ENCODE measurements at places on chromosomes 16 and 17.

GRCh38 chr17:30472238-30472890, 4.8 kb upstream of the GOSR1 start:
- no peak for DNase-seq

GRCh38 chr16:69741951-69742904, 12.5 kb downstream of the NOB1 start:
- DNase-seq = no peak

DNA sequence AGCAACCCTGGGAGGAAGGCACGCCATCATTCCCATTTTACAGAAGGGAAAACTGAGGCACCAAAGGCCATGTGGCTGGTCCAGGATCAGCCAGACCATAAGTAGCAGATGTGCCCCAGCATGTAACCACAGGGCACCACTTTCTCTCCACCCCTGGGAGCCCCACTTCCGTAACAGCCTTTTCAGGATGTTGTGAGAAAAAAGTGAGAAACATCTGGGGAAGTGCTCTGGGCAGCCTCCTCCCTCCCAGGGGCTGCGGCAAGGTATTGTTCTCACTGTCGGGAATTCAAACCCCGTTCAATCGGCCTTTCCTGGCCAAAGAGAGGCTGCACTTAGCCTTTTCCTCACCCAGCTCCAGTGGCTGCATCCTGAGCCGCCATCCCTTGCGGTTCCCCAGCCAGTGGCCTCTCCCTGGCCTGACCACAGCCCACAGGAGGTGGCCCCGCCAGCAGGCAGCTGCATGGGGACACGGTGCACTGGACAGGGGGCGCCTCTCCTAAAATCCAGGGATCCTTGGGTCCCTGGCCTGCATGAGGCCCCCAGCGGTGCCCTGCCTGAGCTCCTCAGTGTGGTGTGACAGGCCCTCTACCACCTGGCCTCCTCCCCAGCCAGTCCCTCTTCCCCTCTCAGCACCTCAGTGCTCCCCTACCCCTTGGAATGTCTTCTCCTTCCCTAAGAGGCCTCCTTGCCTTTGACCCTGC, 5.7 kb upstream of the CDH5 start:
- no peak for DNase-seq

DNA sequence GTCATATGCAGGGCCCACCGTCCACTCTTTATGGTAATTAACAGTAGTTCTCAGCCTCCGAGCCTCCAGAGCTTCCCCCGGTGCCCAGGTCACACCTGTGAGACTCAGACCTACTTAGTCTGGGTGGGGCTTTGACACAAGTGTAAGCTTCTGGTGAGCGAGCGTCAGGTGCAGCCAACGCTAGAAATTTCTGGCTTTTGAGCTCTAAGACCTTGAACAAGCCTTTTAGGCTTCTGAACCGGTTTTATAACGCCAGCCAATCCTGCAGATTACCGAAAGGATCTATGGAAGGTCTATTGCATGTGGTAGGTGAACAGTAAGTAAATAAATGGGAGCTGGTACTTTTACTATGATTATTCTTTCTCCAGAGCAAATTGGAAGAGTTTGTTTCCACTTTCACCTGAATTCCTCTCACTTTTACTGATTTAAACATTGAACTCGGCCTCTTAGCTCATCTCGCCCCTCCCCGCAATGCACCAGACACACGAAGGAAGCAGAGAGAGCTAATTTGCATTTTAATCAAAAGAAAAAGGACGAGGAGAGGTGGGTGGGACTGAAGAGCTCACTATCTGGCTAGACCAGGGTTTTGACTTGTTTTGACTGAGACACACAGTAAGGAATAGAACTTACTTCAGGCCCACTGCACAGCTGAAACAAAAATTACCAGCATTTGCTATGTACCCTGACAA, 47.1 kb downstream of the ABAT start:
- no peak for DNase-seq

GRCh38 chr17:72604518-72604917, 483.7 kb downstream of the SOX9 start:
- DNase-seq = no peak

- no peak for DNase-seq
These were observed 806 bp downstream of the IFT140 start for GRCh38 chr16:1610899-1611632.

DNA sequence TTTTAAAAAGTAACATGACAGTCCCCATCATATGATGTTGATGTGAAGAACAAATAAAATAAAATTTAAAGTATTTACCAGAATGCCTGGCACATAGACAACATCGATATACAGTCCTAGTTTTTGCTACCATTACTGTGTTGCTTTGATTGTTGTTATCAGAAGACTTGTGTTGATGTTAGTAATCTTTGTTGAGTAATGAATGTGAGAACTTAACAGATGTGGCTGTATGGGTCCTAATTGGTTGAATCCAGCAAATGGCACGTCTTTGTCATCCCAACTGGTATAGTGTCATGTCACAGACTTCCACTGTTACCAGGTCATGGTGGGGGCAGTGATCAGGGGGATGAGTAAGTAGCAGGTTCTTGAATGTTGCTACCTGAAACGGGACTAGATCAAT, 1151.4 kb upstream of the CDH8 start:
- no peak for DNase-seq

- DNase-seq = no peak
These were observed 120.6 kb upstream of the RBBP6 start for GRCh38 chr16:24418733-24419132.

DNA sequence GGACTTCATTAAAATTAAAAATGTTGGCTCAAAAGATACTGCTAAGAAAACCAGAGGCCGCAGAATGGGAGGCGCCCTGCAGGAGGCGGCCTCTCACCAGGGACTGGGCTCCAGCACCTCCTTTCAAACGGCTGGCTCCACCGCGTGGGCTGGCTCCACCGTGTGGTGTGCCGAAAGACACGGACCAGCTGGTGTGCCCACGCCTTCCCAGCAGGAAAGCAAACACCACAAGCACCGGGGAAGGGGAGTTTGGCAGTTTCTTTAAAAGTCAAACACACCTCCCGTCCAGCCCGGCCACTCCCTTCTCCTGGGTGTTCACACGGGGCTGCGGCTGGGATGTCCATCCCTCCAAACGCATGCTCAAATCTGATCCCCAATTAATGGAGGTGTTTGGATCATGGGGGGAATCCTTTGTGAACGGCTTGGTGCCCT, 13.9 kb downstream of the HAGH start:
- peak; percentile 12 for DNase-seq

DNA sequence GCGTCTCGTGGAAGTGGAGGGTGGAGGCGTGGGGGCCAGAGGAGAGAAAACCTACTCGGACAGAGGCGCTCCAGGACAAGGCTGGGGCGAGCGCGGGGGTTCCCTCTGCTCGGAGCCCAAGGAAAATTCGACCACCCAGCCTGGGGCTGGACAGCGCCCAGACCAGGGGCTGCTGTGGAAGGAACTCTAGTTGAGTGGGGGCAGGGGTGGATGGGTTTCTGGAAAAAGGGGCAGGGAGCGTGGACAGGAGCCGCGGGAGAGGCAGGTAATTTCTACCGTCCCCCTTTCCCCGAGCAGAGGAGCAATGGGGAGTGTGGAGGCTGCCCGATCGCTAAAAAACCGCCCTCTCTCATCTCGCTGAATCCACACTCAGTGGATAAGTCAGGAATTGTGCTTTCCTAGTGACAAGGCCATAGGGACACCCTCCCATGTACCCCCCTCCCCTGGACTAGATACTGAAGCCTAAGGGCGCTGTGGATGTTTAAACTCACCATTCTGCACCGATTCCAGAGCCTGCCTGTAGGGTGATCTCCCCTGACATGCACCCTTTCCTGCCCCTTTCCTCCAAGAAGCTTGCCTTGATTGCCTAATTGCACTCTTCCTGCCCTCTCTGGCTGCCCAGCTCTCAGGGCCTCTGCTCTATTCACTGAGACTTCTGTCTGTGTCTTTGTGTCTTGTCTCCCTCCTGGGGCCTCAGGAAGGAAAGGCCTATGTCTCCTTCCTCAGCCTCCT, 90.7 kb upstream of the TMEM97 start:
- DNase-seq = no peak
